ENCODE measurements at places on chromosomes 7 and 10.

DNA sequence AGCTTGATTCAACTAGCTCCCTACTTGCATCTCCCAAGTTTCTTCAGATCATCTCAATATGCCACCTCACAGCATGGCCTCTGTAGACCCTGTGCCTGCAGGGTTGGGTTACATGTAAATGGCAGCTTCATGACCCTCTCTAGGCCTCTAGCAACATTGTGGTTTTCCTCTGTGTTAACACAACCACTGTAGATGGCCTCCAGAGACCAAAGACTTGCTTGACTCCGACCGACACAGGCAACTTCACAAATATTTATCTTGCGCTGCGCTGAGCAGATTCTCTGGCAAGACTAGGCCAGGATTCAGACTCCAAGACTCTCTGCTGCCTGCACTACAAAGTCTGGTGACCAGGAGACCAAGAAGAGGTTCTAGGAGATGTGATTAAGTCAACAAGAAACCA, 75.9 kb downstream of the CNOT4 start:
- no peak for DNase-seq

- no peak for DNase-seq
Measured at GRCh38 chr7:77881871-77882270, 83.3 kb downstream of the PHTF2 start.

- no peak for DNase-seq
Measured at GRCh38 chr10:7417103-7417623, 6.3 kb upstream of the SFMBT2 start.

GRCh38 chr10:79327090-79327457, 20.2 kb upstream of the PPIF start:
- no peak for DNase-seq

DNA sequence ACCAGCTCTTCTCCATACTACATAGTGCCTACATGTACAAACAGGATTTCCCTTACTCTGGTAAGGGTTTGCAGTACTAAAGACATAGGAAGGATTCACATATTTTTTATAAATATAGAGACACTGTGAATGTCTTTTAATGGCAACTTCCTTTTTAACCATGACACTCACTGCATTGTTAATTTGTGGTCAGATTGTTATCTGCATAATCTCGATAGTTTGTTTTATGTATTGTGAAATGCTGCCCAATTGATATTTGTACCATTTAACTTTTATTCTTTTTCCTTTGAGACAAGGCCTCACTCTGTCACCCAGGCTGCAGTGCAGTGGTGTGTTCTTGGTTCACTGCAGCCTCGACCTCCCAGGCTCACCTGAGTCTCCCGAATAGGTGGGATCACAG, 39.7 kb downstream of the SP8 start:
- DNase-seq, result no peak

DNA sequence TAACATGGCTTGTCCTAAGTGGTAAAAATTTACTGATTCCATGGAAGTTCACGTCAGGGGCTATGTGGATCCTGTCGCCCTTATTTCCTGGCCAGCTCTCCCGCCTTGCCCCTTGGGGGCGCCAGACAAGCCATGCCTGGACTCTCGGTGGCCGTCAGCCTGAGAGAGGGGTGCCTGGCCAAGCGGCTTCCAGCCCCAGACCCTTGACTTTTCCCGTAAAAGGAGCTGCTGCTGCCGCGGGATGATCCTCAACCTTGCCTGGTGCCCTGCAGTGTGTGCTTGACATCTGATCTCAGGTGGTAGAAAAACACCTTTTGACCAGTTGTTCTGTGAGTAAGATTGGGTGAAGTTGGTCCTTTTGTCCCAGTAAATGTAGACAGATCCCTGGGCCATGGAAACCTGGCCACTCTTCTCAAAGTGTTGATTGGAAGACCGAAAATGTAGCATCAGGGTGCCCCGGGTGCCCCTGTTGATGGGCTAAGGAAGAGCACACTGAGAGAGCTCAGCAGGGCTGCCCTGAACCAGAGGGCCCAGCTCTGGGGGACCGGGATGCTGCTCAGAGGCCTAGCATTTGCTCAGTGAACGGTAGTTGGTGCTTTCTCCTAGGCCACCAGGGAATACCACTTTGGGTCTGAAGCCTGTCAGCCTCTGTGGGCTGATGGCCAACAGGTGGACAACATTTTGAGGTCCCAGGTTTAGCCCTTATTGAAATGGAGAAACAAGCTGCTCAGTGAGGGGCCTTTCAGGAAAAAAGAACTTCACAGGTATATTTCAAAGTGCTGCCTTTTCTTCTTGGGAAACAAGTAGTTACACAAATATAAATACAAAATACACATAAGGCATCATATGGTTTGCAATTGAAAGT, 162.5 kb downstream of the LRMDA start:
- no peak for DNase-seq
